Left lung (tissue), 14 donors: ENCODE measurements at places on chromosomes 11 and 22. TPM values are rescaled to one million over a fixed set of nuclear protein-coding genes. Genes with fewer than 3 reads are reported as not detected.

- no peak for DNase-seq
- H3K27me3 ChIP-seq: no peaks in the 10 kb centered on the region
- no peak overlapping the region for H3K4me3 ChIP-seq
- H3K4me1 ChIP-seq: peaks cover 19% of the 10 kb centered on the region
- no peaks in the 10 kb centered on the region for H3K36me3 ChIP-seq
- peak overlapping the region; percentile 59 for H3K27ac ChIP-seq
These were observed 12.3 kb upstream of the TSKU start for GRCh38 chr11:76770642-76771445.

DNA sequence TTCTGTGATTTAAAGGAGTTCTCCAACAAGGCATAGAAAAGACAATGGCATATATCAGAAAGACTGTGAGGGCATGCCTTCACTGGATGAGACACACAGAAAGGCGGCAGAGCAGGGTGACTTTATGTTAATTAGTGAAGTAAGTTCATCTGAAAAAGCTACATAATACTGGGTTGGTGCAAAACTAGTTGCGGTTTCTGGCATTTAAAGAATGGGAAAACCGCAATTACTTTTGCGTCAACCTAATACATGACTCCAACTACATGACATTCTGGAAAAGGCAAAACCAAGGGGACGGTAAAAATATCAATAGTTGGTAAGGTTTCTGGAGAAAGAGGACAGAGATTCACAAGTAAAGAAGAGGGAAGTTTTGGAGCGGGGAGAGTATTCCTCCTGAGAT is 5.1 kb downstream of the RFPL1 start:
- H3K36me3 ChIP-seq: no peaks in the 10 kb centered on the region
- peaks cover 2% of the 10 kb centered on the region for H3K27me3 ChIP-seq
- H3K4me1 ChIP-seq: no peaks in the 10 kb centered on the region
- DNase-seq: no peak
- H3K27ac ChIP-seq: no peak overlapping the region

DNA sequence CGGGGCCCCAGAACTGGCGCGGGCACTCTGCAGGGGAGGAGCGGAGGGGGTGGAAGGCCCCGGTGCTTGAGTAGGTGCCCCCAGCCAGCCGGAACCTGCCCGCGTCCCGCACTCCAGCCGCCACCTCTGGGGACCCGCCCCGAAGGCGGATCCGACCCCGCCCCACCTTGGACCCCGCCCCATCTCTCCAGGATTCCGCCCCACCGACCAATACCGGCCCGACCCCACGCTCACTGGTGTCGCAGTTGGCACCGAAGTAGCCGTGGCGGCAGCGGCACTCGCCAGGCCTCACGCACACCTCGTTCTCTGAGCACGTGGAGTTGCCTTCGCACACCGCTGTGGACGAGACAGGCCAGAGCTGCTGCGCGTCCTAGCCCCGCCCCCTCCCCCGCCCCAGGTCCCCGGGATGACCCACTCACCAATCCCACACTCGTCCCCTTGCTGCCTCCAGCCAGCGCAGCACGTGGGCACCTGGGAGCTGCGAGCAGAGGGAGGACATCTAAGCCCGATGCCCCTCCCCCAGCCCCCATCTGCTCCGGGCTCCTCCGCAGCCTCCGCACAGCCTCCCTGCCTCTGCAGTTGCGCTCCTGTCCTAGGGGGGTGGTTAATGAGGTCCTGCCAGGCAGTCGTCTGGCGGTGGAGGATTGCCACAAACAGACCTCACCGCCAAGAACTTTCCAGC is 6.0 kb downstream of the SCARF2 start:
- no peak for DNase-seq
- peaks cover 4% of the 10 kb centered on the region for H3K36me3 ChIP-seq
- H3K4me1 ChIP-seq: peaks cover 16% of the 10 kb centered on the region
- H3K27me3 ChIP-seq: peaks cover 98% of the 10 kb centered on the region
- H3K4me3 ChIP-seq: peak overlapping the region; percentile 24

GRCh38 chr11:74325649-74326645 is 14.5 kb upstream of the P4HA3 start:
- peak; percentile 93 for DNase-seq
- H3K4me3 ChIP-seq: no peak overlapping the region
- no peaks in the 10 kb centered on the region for H3K27me3 ChIP-seq

- no peak overlapping the region for H3K27ac ChIP-seq
- H3K4me1 ChIP-seq: no peaks in the 10 kb centered on the region
- H3K27me3 ChIP-seq: no peaks in the 10 kb centered on the region
These were observed 77.5 kb upstream of the UCP3 start for GRCh38 chr11:74086242-74086884.

DNA sequence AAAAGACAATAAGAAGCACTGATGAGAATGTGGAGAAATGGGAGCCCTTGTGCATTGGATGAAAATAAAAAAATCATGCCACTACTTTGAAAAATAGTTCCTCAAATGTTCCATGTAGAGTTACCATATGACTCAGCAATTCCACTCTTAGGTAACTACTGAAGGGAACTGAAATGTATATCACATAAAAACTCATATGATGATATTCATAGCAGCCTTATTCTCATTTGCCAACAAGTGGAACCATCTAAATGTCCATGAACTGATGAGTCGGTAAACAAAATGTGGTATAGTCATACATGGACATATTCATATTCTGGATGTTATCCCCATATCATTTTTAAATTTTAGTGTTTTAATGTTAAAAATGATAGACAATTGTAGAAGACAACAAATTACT is 3.5 kb downstream of the KRTAP5-9 start:
- no peaks in the 10 kb centered on the region for H3K36me3 ChIP-seq
- no peak for DNase-seq
- H3K27ac ChIP-seq: no peak overlapping the region
- H3K4me1 ChIP-seq: no peaks in the 10 kb centered on the region

The FGF4 gene
- total RNA-seq: not detected

The RNF26 gene
- 28.3 TPM for total RNA-seq
